ENCODE measurements at places on chromosomes 7 and 10.
A peak's percentile ranks its signal among the peaks of the same experiment; 100 is the strongest.

- no peak for DNase-seq
Observed at GRCh38 chr7:117704063-117704462, 169.2 kb downstream of the CTTNBP2 start.

DNA sequence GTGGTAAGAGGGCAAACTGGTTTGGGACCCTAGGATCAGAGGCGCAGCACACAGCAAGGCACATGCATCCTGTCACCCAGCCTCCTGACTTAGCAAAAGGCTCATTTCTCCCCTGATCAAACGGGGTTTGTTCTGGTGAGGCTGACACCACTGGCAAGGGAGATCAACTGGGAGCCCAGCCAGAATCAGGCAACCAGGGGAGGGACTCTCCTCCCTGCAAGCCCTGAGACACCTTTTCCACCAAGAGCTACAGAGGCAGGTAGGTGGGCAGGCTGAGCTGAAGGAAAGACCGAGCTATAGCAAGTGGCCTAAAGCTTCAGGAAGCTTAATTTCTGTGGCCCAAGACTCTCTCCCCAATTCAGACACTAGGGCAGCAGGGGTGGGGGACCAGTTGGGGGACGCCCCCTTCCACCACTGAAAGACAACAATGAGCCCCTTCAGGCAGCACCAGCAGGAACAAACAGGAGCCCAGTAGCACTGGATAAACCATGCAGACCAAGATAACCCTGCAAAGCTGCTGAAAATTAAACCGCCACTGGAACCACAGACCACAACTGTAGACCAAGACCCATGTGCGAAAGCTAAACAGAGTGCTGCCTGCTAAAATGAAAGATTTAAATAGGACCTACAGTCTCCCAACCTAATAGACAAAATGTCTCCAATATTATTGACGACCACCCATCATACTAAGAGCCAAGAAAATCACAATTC lies 27.1 kb upstream of the SAR1A start:
- DNase-seq = no peak

DNA sequence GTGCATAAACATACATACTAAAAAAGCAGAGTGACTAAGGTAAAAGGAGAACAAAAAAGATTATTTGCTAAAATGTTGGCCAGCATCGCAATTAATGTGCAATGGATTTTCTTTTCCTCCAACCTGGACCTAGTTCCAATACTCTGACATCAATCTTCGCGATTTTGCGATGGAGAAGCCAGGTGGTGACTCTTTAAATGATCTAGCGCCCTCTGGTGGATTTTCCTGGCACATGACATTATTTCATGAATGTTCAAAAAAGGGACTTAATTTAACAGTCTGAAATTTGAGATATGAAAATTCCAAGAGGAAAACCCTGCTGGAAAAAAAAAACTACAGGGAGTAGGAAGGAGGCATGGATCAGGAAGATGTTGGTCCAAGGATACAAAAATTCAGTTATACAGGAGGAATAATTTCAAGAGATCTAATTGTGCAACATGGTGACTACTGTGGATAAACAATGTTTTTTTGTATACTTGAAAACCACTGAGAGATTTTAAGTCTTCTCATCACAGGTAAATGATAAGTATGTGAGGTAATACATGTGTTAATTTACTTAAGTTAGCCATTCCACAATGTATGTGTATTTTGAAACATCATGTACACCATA lies 4.3 kb upstream of the KCNMA1 start:
- DNase-seq = peak; percentile 71

- DNase-seq = peak; percentile 52
Observed at GRCh38 chr10:16809074-16809718, 8.0 kb downstream of the RSU1 start.

- DNase-seq = no peak
Observed at GRCh38 chr7:136693166-136694119, 175.0 kb upstream of the CHRM2 start.

GRCh38 chr10:48504141-48504885 lies 100.6 kb downstream of the ARHGAP22 start:
- peak; percentile 8 for DNase-seq

DNA sequence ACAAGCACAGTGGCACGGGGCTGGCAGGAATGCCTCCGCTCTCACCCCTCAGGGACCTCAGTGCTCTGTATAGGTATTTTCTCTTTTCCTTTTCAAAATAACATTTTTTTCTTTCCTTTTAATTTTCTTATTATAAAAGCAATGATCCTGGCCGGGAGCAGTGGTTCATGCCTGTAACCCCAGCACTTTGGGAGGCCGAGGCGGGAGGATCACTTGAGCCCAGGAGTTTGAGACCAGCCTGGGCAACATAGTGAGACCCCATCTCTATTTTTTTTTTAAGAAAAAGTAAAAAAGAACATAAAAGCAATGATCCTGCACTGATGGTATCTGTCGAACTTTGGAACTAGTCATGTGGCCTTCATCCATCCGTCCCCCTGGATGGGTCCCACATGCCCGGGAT lies 3.2 kb downstream of the PRF1 start:
- DNase-seq = no peak

DNA sequence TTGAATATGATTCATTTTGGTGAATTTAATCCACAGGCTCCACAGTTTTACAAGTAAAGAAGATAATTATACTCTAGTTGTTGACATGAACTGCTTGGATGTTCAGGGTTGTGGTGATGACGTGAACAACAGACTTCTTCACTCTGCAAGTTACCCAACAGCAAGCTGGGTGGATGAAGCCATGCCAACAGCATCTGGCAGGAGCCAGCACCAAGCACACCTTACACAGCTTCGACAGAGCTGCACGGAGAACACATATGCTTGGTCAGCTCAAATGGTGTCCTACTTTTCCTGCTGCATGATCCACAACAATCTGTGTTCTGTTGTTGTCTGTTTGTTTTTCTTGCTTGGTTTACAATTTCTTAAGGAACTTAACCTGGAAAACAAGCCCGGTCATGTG lies 9.8 kb downstream of the NOD1 start:
- no peak for DNase-seq

- DNase-seq = no peak
Observed at GRCh38 chr10:50395851-50396250, 144.5 kb upstream of the ASAH2 start.

- peak; percentile 34 for DNase-seq
Observed at GRCh38 chr10:88553116-88553752, 29.9 kb downstream of the RNLS start.

- no peak for DNase-seq
Observed at GRCh38 chr10:45197816-45198485, 117.5 kb downstream of the OR13A1 start.

GRCh38 chr10:77179015-77179695 lies 458.5 kb downstream of the KCNMA1 start:
- DNase-seq = peak; percentile 21

- no peak for DNase-seq
Observed at GRCh38 chr7:12945901-12946300, 258.5 kb downstream of the ARL4A start.

DNA sequence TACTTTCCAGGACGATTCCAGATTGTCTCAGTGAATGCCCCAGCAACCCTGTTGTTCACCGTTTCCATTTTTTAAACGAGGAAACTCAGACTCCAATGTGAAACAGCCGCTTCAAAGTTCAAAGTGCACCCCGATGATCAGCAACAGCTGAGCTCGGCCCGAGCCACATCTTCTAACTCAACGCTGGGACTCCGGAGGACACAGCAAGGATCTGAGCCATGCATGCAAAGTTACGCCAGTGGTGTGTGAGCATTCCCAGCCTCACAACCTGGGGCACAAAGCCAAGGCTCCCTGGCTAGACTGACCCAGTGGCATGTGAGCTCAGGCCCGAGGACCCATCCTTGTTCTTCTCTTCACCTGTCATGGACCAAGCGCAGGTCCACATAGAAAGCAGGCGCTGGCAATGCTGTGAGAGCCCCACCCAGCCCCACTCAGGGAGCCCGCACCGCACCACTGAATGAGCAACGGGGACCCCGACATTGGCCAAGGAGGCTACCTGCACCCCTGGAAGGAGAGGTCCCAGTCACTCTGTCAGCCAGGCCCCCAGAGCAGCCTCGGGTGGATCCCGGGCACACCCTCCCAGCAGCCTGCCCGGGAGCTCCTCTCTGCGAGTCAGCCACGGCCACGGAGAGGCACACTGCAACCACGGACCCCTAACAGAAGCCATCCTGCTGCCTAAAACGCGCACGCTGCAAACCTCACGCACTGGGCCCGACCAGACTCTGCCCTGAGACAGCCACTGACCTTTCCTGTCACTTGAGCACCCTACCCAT lies 82.9 kb downstream of the MAD1L1 start:
- no peak for DNase-seq

GRCh38 chr10:118470470-118470869 lies 125.0 kb downstream of the PRLHR start:
- no peak for DNase-seq

- no peak for DNase-seq
Observed at GRCh38 chr7:157896774-157897555, 560.2 kb downstream of the DNAJB6 start.

DNA sequence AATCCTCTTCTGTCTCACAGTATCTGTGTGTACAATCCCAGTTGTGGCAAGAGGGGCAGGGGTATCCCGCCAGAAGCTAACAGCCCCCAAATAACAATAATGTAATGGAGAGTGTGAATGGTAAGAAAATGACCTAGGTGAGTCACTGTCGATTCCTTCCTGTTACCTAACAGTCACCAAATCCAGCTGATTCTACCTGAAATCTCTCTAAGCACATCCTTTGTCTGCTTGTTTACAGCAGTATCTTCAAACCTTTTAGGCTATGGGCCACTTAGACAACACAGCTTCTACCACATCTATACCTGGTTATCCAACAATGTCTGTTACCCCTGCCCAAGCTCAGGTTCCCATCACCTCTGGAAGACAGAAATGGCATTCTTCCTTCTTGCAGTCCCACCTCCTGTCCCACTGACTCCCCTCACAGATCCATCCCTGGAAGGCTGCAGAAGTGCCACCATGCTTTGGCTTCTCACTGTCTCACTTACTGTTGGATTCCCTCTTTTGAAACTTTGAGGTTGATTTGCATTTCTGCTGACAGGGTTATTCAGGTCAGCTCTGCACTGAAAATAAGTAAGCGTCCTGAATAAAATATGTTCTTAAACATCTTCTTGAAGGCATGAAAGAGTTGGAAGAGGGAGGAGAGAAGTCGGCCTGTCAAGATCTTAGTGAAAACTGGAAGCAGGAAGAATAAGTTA lies 13.1 kb downstream of the PIP4K2A start:
- no peak for DNase-seq

- no peak for DNase-seq
Observed at GRCh38 chr10:86109421-86109820, 257.2 kb downstream of the GRID1 start.

DNA sequence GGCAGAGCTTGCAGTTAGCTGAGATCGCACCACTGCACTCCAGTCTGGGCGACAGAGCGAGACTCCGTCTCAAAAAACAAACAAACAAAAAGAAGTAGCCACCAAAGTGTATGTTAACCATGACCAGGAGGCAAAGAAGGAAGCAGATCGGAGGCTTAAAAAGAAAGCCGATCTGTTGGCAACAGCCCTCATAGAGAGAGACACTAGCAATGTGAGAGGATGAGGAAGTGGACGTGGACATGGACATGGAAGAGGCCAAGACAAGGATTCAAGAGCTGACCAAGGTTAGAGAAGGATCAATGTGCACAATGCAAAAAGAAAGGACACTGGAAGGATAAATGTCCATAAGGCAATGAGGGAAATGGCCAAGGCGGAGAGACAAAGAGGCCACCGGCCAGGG lies 14.9 kb upstream of the ADCK2 start:
- no peak for DNase-seq

GRCh38 chr7:80139236-80139635 lies 4.6 kb downstream of the GNAI1 start:
- no peak for DNase-seq

- no peak for DNase-seq
Observed at GRCh38 chr10:98963608-98964007, 272.0 kb downstream of the HPSE2 start.

GRCh38 chr10:14396411-14397048 lies 65.8 kb upstream of the FRMD4A start:
- no peak for DNase-seq

Measured in WERI-Rb-1 (cell line).